ENCODE measurements at places on chromosomes 5 and 9.
A peak's percentile ranks its signal among the peaks of the same experiment; 100 is the strongest.

DNA sequence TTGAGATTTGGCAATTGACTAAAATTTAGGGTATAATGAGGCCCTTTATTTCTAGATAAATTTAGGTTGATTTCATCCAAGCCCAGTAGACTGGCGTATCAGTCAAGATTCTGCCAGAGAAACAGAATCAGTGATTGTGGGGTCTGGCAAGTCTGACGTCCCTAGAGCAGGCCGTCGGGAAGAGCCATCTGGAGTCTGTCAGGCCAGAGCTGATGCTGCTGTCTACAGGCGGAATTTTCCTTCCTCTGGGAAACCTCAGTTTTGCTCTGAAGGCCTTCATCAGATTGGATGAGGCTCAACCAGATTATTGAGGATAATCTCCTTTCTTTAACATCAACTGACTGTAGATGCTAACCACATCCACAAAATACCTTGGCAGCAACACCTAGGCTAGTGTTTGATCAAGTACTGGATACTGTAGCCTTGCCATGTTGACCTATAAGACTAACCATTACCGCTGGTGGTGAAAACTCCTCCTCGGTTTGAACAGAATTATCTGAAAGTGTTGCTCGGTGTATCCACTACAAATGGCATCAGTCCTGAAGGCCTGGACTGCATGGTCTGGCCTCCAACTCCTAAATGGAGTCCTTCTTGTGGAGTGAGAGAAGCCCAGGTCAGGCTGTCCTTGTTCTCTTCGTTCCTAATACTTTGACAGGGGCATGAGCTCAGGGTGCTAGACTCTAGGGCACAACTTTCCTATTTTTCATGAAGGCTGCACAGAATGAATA lies 83.2 kb upstream of the ANKH start:
- DNase-seq, result no peak

GRCh38 chr9:73869264-73869663 lies 627.9 kb upstream of the RORB start:
- DNase-seq, result no peak

DNA sequence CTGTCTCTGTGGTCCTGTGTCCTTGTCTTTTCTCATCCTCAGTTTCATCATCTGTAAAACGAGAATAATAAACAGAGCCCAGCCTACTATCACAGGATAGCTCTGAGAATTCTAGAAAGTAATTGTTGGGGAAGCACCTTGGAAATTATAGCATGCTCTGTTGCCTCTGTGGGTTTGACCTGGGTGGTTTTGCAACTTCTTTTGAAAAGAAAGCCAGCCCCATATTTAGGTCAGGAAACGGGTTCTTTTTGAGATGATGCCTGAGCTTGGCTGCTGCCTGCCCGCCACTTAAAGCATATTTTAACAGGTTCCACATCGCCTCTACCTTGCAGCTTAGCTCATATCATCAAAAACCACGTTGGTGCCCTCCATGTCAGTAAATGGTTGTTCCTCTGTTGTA lies 111.1 kb downstream of the TLR4 start:
- DNase-seq, result no peak

DNA sequence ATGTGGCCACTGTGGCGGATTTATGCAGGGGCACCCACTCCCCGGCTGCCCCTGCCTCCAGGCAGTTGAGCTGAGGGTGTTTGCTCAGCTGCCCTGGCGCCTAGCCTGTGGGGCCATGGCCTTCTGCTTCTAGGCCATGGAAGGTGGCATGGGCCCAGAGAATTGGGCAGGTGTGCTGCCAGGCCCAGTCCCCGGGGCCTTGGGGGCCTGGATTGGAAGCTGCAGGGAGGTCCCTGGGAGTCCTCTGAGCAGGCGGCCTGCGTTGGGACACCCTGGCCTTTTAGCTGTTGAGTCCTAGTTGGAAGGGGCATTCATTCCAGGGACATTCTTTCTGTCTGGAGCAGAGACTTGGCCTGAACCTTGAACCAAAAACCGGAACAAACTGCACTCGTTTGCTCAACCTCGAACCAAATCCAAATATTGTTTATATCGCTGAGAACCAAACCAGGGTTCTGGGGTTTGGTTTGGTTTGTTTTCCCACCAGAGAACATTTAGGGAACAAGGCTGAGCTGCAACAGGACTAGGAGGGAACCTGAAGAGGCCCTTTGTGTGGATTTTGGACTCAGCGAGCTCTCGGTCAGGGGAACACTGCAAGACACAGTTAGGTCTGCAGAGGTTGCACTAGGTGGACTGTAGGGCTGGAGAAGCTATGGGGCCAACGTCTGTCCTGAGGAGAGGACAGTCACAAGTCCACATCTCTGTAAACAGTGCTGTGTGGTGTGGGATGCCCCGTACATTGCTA lies 116.8 kb downstream of the BOD1 start:
- no peak for DNase-seq

- DNase-seq, result no peak
Observed at GRCh38 chr9:136527721-136528710, 17.8 kb downstream of the NOTCH1 start.

- no peak for DNase-seq
Observed at GRCh38 chr9:88312517-88313103, 75.6 kb upstream of the SPIN1 start.

DNA sequence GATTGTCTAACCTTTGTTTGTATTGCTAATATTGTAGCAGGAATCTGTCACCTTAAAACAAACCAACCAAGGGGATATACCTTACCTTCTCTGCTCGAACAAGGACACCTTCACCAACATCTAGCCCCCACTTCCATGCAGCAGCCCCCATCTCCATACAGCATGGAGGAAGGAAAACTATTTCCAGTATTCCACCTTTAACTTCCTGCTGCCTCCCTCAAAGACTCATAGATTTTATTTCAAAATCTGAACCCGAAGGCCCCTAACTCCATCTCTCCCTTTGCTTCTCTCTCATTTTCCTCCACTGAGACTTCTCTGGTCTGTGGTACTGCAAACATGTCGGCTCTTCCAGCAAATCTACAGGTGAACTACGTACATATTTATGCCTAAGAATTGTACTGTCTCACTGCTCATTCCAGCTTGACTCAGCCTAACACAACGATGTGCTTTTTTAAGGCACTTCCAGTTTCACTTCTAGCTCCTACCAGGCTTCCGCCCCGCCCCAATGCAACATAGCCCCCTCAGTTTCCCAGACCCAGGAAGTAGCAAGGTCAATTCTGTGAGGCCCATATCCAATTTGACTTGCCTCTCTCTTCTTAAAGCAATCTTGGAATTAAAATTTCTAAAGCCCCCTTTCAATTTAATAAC lies 70.7 kb upstream of the RNF38 start:
- peak; percentile 37 for DNase-seq

All from effector memory CD4-positive, alpha-beta T cell (primary cell).